T-helper 2 cell treated with Interferon-gamma antibody and Interleukin-4, amounts not matched to agents 5 μg/mL and 100 μg/mL, for 36 hours (primary cell): ENCODE measurements at places on chromosomes 5 and 9.

DNA sequence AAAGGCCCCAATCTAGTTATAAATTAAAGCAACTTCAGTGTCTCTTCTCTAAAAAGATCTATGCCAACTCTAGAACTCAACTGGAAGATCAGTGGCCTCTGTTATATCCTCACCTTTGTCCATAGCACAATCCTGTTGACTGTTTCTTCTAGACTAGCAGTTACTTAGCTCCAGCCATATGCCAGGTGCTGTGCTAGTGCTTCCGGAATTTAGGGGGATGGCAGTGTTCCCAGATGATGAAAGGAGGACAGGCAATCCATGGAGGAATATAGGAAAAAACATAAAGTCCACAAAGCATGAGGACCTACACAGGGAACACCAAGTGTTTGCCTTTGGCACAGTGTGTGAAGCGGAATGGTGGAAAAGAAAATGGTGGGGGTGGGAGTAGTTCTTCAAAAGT lies 214.3 kb downstream of the MAPKAP1 start:
- DNase-seq = no peak

DNA sequence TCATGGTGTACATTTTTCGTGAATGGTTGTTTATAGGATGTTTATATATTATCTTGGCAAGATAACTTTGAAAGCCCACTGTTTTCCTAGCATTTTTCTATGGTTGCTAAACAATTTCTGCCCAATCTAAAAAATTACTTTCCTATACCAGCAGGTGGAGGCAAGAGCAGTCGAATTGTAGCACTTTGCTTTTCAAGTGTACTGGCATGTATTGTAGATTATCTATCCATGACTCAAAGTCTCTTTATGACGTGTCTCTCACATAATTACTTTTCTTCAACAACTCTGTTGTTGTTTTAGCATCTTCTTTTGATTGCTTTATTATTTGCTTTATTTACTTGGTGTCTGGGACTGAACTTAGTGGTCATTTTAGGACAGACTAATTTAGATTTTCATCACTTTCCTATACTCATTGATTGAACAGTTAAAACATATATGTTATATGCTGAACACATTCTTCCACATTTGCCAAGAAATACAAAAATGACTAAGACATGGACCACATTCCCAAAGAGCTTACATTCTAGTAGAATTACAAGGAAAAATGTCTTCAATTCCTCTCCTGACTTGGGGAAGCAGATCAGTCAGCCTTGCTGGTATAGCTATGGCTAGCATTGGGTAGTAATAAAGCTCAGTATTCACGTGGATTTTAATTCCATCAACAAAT lies 20.7 kb downstream of the NLN start:
- peak; percentile 12 for DNase-seq

GRCh38 chr5:123208668-123209501 lies 119.8 kb downstream of the PRDM6 start:
- no peak for DNase-seq

GRCh38 chr5:5135957-5136676 lies 4.0 kb upstream of the ADAMTS16 start:
- no peak for DNase-seq

DNA sequence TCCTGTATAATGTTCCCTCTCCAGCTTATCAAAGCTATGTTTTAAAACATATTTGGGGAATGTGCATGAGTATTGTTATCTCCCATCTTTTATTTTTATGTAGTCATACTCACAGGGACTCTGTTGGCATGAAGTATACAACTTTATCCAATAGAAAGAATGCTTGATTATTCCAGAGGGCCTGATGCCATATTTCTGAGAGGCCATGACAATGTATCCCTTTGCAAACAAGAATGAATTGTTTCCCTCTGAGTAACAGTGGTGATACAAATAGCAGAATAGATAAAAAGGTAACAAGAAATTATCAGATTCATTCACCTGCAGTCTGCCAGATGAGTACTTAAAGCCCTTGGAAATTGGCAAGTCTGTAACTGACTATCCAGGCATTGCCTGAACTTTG lies 125.9 kb downstream of the PLK2 start:
- DNase-seq = no peak

DNA sequence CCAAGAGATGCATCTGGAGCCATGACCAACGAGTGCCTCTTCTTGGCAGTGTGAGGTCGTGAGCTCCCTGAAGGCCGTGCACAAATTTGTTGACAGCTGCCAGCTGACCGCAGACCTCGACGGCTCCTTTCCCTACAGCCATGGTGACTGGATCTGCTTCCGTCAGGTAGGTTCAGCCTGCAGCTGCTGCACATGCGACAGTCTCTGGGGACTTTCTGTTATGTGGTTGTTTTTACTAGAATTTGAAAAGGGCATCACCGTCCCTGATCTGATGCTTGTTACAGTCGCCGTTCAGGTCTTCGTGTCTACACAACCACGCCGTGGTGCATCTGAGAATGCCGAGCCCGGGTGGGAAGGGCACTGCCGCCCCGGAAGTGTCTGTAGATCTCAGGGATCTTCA lies 36.5 kb upstream of the LRRC14B start:
- DNase-seq = no peak
